ENCODE measurements at places on chromosomes 2 and 18.

GRCh38 chr2:208466151-208466919 is 59.7 kb downstream of the PTH2R start:
- H3K4me1 ChIP-seq: no peaks in the 10 kb centered on the region
- no peak overlapping the region for H3K27ac ChIP-seq
- no peaks in the 10 kb centered on the region for H3K36me3 ChIP-seq
- H3K4me3 ChIP-seq: no peak overlapping the region
- no peak for DNase-seq

DNA sequence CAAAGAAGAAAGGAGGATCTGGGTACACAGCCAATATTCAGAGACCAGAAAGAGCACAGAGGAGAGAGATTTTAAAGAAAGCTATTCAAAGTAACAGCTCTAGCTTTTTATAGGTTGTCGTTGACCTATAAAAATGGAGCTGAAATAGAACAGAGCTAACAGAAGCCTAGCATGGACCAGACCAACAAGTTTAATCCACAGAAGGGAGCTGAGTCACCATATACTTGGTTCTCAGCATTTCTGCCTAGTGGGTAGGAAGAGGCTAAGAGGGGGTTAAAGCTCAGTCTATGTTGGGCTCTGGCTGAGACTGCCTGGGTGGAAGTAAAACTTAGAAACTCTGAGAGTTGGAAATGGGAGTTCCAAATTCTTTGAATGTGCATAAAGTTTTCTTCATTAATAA is 678.0 kb upstream of the CDH2 start:
- no peak overlapping the region for H3K4me3 ChIP-seq
- H3K27ac ChIP-seq: no peak overlapping the region
- H3K4me1 ChIP-seq: no peaks in the 10 kb centered on the region
- DNase-seq: no peak
- no peaks in the 10 kb centered on the region for H3K36me3 ChIP-seq

- no peak overlapping the region for H3K4me3 ChIP-seq
- peaks cover 2% of the 10 kb centered on the region for H3K27me3 ChIP-seq
- no peaks in the 10 kb centered on the region for H3K36me3 ChIP-seq
- no peak overlapping the region for H3K27ac ChIP-seq
- no peak for DNase-seq
- no peaks in the 10 kb centered on the region for H3K4me1 ChIP-seq
Observed at GRCh38 chr2:158903711-158904405, 64.6 kb upstream of the TANC1 start.

DNA sequence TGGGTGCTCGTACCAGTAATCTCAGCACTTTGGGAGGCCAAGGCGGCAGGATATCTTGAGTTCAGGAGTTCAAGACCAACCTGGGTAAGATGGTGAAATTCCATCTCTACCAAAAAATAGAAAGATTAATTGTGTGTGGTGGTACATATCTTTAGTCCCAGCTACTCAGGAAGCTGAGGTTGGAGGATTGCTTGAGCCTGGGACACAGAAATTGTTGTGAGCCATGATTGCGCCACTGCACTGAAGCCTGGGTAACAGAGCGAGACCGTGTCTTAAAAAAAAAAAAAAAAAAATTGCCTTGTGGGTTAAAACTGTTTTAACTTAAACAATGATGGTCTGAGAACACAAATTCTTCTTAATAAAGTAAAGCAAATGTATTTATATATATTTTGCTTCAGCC is 49.6 kb downstream of the ATP9B start:
- no peaks in the 10 kb centered on the region for H3K4me1 ChIP-seq
- H3K36me3 ChIP-seq: peaks cover 45% of the 10 kb centered on the region
- no peak for DNase-seq
- no peaks in the 10 kb centered on the region for H3K27me3 ChIP-seq
- no peak overlapping the region for H3K4me3 ChIP-seq

DNA sequence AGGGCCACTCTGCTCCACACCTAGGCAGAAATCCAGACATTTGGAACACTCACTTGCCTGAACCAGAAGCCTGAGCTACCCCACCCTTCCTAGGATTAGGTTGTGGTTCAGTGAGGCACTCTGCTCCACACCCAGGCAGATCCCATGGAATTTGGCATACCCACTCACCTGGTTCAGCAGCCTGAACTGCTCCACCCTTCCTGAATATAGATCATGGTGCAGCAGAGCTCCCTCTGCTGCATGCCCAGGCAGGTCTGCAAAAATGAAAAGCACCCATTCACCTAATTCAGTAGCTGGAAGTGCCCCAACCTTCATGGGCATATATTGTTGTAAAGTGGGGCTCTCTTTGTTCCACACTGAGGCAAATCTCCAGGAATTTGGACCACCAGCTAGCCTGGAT is 185.1 kb upstream of the CNTNAP5 start:
- no peak overlapping the region for H3K27ac ChIP-seq
- no peaks in the 10 kb centered on the region for H3K27me3 ChIP-seq
- DNase-seq: no peak

DNA sequence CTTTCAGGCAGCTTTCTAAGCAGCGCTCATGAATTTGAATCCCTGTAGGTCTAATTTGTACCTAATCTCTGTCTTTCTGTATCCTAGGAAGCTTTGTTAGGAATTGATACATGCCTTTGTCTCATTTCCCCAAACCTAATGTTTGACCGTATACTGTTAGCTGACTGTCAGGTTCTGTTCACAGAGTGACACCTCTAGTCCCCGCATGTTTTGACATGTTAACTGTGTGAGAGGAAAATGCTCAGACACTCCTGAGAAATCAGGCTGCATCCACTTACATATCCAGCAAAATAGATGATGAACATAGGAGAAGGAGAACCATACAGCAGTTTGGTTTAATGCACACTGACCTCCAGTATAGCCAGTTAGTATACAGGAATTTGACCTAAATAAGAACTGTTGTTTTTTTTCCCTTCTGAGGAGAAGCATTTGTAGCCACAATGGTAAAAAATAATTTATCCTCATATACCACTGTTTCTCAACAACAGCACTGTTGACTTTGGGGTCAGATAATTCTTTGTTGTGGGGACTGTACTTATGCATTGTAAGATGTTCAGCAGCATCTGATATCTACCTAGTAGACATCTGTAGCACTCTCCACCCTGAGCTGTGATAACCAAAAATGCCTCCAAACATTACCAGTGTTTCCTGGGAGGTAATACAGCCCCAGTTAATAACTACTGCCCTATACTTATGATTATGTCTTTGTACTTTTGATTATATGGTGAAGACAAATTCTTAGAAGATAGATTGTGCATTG is 130.9 kb downstream of the NCOA1 start:
- no peak for DNase-seq
- no peak overlapping the region for H3K4me3 ChIP-seq
- no peak overlapping the region for H3K27ac ChIP-seq

DNA sequence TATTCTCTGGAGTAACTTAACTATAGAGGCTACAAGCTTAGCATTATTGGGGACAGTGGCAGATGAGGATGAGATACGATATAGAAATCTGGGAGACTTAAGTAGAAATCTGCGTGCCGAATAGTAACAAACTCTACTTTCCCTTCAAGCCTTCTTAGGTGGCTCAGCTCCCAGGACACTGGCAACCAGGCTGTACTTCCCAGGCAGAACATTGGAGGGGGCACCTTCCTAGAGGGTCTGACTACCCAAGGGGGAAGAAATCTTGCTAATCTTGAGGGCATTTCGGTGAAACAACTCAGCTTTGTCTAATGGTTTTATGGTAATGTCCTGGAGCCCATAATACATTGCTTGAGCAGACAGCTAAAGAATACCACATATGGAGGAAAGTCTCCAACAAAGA is 126.2 kb upstream of the DTNA start:
- no peaks in the 10 kb centered on the region for H3K27me3 ChIP-seq
- H3K27ac ChIP-seq: no peak overlapping the region
- H3K4me1 ChIP-seq: no peaks in the 10 kb centered on the region
- no peak overlapping the region for H3K4me3 ChIP-seq
- DNase-seq: no peak

DNA sequence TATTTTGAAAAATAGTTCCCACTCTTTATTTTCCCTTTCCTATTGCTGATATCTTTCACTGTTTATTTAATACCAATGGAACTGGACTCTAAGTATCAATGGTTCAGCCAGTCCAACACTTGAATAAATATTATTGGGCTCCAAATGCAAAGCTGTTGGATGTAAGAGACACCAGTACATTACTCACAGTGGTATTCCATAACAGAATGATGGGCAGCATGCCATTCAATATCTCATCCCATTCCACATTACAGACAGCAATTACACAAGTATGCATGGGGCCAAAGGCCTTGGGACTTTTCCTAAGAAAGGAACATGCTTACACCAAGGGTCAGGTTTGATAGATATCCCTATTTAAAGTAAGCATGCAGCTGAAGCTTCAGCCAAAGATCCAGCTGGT is 231.9 kb downstream of the RND3 start:
- no peak for DNase-seq
- H3K27me3 ChIP-seq: no peaks in the 10 kb centered on the region
- no peaks in the 10 kb centered on the region for H3K36me3 ChIP-seq
- no peaks in the 10 kb centered on the region for H3K4me1 ChIP-seq
- H3K27ac ChIP-seq: no peak overlapping the region
- no peak overlapping the region for H3K4me3 ChIP-seq

GRCh38 chr2:142946941-142947340 is 69.5 kb downstream of the KYNU start:
- H3K4me3 ChIP-seq: no peak overlapping the region
- no peak for DNase-seq
- peaks cover 9% of the 10 kb centered on the region for H3K4me1 ChIP-seq
- H3K27ac ChIP-seq: no peak overlapping the region
- no peaks in the 10 kb centered on the region for H3K27me3 ChIP-seq

DNA sequence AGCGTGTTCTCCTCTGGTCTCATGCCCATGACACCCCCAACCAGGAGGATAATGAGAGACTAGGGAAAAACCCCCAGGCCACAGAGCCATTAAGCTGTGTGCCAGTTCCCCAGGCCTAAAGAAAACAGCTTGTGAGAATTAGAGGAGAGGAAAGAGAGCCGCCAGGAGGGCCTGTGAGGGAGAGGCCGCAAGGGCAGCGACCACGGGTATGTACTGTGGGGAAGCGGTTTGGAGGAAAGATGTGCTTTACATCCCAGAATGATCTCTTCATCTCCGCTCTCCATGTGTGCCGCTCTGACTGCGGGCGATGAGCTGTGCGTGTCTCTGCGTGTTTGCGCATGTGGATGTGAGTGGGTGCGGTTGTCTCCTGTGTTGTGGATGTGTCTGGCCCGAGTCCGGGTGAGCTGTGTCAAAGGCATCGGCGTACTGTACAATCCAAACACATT is 82.9 kb downstream of the DYSF start:
- H3K27ac ChIP-seq: no peak overlapping the region
- no peaks in the 10 kb centered on the region for H3K36me3 ChIP-seq
- H3K4me3 ChIP-seq: no peak overlapping the region
- H3K27me3 ChIP-seq: peaks cover 7% of the 10 kb centered on the region
- DNase-seq: no peak
- H3K4me1 ChIP-seq: no peaks in the 10 kb centered on the region

GRCh38 chr2:171018522-171018921 is 89.5 kb downstream of the GORASP2 start:
- H3K27me3 ChIP-seq: no peaks in the 10 kb centered on the region
- no peak for DNase-seq
- no peak overlapping the region for H3K4me3 ChIP-seq
- H3K4me1 ChIP-seq: no peaks in the 10 kb centered on the region

- DNase-seq: no peak
- H3K4me1 ChIP-seq: no peaks in the 10 kb centered on the region
- H3K4me3 ChIP-seq: no peak overlapping the region
- H3K27me3 ChIP-seq: no peaks in the 10 kb centered on the region
Observed at GRCh38 chr18:6795307-6795706, 65.8 kb downstream of the ARHGAP28 start.

DNA sequence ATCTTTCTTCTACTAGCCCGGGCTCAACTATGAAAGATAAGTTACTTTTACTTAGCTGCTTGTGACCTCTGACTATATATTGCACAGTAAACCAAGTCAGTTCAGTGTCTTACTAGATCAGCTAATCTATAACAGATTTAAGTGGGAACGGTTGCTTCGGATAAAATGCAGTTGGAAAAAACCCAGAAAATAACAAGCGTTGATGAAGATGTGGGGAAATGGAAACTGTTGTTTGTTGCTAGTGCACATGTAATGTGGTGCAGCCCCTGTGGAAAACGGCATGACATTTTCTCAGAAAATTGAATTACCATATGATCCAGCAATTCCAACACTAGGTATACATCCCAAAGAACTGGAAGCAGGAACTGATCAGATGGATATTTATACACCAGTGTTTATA is 248.5 kb downstream of the PRKCE start:
- no peak overlapping the region for H3K4me3 ChIP-seq
- no peak overlapping the region for H3K27ac ChIP-seq
- peaks cover 46% of the 10 kb centered on the region for H3K4me1 ChIP-seq
- peaks cover 13% of the 10 kb centered on the region for H3K36me3 ChIP-seq
- H3K27me3 ChIP-seq: no peaks in the 10 kb centered on the region

GRCh38 chr2:38495880-38496279 is 106.8 kb downstream of the HNRNPLL start:
- peaks cover 11% of the 10 kb centered on the region for H3K4me1 ChIP-seq
- no peaks in the 10 kb centered on the region for H3K36me3 ChIP-seq
- DNase-seq: no peak
- no peaks in the 10 kb centered on the region for H3K27me3 ChIP-seq

DNA sequence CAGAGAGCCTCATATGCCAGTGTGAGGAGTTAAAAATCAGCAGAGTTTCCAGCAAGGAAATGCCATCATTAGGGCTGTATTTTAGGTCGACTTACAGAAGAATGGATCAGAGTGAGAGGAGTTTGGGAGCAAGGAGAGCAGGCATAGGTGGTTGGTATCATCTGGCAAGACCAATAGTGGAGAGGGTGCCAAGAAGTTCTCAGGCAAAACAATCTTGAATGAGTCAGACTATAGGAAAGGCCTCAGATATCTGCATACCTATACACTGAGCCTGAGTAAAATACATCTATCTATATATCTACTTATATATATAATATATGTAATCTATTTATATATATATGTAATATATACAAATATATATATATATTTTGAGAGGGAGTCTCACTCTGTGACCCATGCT is 57.3 kb downstream of the TMEFF2 start:
- no peak overlapping the region for H3K4me3 ChIP-seq
- no peaks in the 10 kb centered on the region for H3K4me1 ChIP-seq
- H3K36me3 ChIP-seq: no peaks in the 10 kb centered on the region
- no peaks in the 10 kb centered on the region for H3K27me3 ChIP-seq
- no peak for DNase-seq

- no peaks in the 10 kb centered on the region for H3K36me3 ChIP-seq
- no peak overlapping the region for H3K27ac ChIP-seq
- H3K4me1 ChIP-seq: no peaks in the 10 kb centered on the region
Observed at GRCh38 chr2:234840336-234840735, 111.5 kb upstream of the SH3BP4 start.

GRCh38 chr2:149331023-149331400 is 625 bp downstream of the LYPD6 start:
- H3K4me1 ChIP-seq: peaks cover 16% of the 10 kb centered on the region
- no peaks in the 10 kb centered on the region for H3K36me3 ChIP-seq
- DNase-seq: no peak
- H3K27ac ChIP-seq: no peak overlapping the region

GRCh38 chr2:172252154-172252553 is 149.5 kb upstream of the DLX2 start:
- H3K36me3 ChIP-seq: no peaks in the 10 kb centered on the region
- H3K4me1 ChIP-seq: no peaks in the 10 kb centered on the region
- no peak for DNase-seq
- H3K27me3 ChIP-seq: peaks cover 6% of the 10 kb centered on the region
- H3K27ac ChIP-seq: no peak overlapping the region
